ENCODE measurements at places on chromosomes 12 and 14.

DNA sequence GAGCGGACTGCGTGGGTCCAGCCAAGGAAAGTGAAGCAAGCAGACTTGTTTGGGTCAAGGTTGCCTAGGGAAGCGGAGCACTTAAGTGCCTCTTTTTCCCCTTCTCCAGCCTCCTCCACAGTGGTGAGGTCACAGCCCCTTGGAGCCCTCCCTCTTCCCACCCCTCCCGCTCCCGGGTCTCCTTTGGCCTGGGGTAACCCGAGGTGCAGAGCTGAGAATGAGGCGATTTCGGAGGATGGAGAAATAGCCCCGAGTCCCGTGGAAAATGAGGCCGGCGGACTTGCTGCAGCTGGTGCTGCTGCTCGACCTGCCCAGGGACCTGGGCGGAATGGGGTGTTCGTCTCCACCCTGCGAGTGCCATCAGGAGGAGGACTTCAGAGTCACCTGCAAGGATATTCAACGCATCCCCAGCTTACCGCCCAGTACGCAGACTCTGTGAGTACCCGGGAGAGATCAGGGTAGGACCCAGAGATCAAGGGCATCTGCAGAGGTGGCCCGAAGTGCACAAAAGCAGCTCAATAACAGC lies at the start of gene TSHR:
Gene TSHR, plus strand, starts transcription at position 206 of the 526 bp plus-strand sequence. Its CDS starts 60 bp downstream, at position 266.
- no peak for DNase-seq

GRCh38 chr12:68240975-68241374 lies 12.4 kb downstream of the IL22 start:
- peak; percentile 25 for DNase-seq

DNA sequence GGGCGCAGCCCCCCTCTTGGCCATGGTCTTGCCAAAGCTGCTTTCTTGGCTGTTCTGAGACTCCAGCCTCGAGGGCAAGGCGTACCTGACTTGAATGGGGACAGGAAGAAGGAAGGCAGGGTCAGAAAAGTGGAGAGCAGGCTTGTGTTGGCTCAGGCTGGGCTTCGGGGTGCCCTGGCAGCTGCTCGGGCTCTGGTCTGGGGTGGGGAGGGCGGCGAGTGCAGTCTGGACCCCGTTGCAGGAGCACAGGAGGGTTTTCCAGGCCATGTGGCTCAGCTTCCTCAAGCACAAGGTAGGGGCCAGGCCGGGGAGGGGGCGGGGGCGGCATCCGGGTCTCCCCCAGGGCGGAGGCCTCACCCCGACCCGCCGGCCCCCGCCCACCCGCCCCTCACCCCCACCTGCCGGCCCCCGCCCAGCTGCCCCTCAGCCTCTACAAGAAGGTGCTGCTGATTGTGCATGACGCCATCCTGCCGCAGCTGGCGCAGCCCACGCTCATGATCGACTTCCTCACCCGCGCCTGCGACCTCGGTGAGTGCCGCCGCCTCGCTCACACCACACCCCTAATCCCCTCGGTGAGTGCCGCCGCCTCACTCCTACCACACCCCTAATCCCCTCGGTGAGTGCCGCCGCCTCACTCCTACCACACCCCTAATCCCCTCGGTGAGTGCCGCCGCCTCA lies 4.2 kb downstream of the NOC4L start:
- no peak for DNase-seq

DNA sequence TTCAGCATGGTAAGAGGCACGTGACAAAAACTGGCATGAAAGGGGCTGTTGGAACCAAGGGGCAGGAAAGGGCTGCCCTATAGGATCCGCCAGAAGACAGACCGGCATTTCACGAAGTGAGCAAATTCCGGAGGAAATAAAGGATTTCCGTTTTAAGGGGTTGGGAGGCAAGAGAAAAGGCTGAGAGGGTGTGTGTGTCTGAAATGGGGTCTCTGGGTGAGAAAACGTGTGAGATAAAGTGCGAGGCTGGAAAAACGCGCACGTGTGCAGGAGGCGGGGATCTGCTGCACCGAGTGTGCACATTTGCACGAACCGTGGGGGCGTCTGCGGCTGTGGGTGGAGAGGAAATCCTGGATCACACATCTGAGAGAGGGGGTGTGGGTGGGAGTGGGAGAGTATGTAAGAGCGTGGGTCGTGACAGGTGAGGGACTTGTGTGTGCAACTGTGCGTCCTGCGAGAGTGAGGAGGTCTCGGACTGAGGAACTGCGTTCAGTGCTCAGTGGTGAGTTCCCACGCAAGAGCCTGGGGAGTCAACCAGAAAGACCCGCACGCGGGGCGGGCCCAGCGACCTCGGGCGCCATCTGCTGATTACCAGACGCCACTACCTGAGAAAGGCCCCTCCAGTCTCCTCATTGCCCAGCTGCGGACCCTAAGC lies 37.0 kb upstream of the P2RX7 start:
- no peak for DNase-seq

DNA sequence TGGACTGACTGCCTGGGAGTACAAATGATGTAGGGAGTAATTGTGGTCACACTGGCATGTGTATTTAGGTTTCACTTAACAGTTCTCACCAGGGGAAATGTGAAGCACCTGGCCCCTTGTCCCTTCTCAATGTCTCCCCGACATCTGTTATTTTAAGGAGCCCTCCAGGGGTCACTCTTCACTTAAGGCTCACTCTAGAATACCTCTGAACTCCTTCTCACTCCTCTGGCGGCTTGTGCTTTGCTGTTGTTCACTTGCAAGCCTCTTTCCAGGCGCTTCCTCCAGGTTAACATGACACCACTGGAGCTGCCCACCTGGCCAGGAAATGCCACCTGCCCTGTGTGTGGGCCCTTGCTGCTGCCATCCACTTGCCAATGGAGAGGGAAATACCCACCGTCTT lies 56.5 kb upstream of the GZMB start:
- no peak for DNase-seq

GRCh38 chr12:2378835-2379330 lies 326.1 kb downstream of the CACNA1C start:
- no peak for DNase-seq

DNA sequence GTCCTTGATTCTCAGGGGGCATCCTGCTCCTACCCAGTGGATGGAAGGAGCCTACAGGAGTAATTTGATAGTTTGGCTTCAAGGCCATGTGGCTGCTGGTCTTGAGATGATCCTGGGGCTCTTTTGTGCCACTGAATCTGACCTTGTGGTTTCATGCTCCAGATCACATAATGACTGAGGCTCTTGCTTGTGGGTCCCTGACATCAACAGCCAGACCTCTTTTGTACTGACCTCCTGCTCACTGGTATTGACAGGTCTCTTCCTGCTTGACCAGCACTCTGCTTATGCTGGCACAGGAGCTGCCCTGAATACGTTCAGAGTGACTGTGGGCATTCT lies 23.2 kb upstream of the JPH4 start:
- no peak for DNase-seq

- DNase-seq, result peak; percentile 2
Observed at GRCh38 chr14:64233531-64234190, 60.5 kb downstream of the ESR2 start.

GRCh38 chr14:58792416-58792815 lies 154.7 kb downstream of the DACT1 start:
- no peak for DNase-seq

DNA sequence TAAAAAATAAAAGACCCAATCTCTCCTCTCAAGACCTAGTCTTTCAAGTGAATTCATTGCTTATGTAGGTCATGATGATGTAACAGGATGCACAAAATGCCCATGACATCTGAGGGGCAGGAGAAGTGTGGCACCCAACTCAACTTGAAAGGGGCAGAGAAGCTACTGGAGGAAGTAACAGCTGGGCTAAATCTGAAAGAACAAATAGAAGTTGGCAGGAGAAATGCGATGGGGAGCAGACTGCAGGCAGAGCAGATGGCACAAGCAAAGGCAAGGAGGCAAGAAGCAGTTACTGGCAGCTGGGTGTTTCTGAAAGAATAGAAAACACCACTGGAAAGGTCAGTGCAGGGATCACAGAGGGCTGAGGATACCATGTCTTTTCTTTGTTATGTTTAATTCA lies 14.6 kb downstream of the SLC38A4 start:
- no peak for DNase-seq

GRCh38 chr14:24353559-24354481 lies 14.0 kb upstream of the RIPK3 start:
- peak; percentile 79 for DNase-seq

DNA sequence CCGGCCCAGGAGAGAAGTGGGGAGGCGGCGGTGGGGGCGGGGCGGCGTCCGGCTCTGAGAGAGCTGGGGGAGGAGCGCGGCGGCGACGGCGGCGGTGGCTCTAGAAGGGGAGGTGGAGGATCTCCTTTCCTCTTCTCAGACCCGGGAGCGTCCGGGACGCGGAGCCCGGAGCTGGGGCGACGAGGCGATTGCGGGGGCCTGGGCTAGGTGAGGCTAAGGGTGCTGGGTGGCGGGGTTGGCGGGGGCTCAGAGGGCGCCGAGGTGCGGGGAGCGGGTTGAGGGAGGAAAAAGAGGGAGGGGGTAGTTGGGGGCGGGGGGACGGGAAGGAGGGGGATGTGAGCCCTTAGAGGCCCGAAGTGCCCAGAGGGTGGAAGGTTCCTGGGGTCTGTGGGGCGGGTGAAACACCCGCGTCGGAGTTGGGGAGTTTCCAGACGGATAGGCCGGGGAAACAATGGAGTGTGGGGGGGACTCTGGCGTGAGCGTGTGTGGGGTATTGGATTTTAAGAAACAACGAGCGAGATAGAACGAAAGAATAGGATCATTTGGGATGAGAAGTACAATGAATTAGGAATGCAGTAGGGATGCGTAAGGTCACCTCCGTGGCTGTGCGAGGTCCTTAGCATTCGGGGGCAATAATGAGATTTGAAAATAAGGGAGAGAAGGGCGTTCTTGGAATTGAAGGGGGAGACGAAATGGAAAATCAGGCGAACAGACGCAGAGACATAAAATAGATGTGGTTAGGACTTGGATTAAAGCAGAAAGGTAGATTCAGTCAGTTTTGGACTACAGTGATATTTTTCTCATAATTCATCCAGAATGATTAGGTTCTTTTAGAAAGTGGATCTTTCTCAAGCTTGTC lies at the start of gene SPATS2:
Gene SPATS2, plus strand, starts transcription at position 82 of the 859 bp plus-strand sequence. CDS start 93,551 bp downstream, outside the sequence.
- no peak for DNase-seq
